NCI-H226 (cell line): ENCODE measurements at places on chromosomes 5 and 9.

- DNase-seq: no peak
These were observed 50.9 kb upstream of the RXRA start for GRCh38 chr9:134275375-134275774.

DNA sequence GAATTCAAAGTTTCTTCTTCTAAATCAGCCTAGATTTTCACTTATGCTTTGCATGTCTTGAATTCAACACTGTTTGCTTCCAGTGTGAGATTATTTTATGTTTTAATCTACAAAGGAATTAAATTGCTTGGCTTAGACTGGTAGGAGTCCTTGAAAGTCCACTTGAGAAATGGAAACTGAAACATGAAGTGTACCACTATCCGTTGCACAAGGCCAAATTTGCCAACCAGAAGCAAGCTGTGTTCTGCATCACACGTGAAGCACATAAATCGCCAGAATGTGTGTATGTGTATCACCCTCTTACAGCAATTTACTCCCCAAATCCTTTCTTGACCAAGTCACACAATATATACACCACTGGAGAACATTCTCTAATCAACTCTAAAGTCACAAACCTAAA is 10.3 kb downstream of the SEMA6A start:
- DNase-seq: no peak

GRCh38 chr5:80181618-80182211 is 74.1 kb downstream of the SERINC5 start:
- peak; percentile 54 for DNase-seq

DNA sequence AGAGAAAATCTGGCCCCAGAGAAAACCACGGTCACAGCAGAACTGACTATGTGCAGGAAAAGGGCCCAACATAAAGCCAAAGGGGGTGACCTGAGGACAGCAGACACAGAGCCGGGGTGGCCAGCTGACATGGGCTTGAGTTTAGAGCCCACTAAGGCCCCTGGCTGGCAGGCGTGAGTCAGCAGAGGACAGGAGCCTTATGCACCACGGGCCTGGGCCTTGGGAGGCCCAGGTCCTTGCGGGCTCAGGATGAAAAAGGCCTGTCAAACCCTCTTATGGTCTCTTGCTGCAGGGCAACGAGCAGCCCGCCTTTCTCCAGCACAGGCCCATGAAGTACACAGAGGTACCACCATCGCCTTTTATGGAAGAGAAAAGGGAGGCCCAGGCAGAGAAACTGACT is 19.7 kb downstream of the STK10 start:
- no peak for DNase-seq

DNA sequence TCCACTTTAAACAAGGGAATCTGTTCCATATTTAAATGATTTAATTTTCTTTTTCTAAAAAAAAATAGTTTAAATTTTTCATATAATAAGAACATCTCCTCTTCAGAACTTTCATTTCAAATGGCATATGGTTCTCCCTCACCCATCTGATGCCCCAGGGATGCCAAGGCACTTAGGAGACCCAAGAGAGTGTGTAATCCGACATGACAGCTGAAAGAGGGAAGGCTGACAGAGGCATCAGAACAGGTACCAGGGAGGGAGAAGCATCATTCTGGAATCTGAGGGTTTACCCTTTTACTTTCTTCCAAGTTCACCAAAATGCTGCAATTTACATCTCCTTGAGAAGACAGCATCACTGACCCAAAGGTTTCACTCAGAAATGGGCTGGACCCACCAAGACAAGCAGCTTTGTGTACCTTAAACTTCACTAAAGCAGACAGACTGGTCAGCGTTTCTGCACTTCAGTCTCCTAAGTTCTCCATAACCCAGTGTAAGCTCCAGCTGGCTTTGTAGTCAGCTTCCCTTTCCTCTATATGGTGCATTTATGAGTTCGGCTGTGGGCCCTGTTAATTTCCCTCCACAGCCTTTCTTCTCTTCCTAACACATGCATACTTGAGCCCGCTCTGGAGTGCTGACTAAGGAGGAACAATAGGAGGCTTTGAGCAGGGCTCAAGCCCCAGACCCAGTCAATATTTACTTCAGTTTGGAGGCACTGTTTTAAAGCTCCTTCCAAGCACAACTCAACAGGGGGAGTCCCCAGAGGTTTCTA is 17.7 kb downstream of the EFNA5 start:
- DNase-seq: no peak

DNA sequence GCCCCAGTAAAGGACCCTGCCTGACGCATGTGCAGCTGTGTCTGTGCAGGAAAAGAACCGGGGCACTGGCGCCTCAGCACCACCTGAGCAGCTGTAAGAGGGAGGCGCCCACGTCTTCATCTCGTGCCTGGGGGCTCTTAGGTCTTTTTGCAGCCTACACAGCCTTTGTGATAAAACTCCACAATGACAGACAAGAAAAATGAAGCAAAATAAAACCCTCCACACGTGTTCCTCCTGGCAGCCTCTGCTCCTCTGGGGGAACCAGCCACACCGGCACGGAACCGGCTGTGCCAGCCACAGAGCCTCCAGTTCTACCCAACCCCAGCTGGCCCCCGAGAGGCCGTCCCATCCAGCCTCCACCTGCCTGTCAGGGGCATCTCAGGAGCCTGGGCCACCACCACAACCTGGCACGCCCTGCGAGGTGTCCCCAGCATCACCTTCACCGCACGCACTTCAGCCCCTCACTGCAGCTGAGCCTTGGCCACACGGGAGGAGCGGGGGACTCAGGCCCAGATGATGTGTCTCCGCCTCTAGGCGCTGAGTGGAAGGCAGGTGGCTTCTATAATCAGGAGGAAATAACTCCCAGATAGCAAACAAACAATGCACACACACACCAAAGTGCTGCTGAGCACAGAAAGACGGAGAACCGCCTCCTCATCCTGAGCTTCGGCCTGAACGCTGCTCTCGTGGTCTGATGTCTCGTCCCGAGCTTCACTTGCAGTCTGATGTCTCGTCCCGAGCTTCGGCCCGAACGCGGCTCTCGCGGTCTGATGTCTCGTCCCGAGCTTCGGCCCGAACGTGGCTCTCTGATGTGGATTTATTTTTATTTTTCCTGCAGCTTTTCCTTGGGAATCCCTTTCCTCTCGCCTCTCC is 28.6 kb upstream of the NSMF start:
- no peak for DNase-seq

GRCh38 chr9:113933671-113934070 is 57.6 kb downstream of the ZNF618 start:
- no peak for DNase-seq

DNA sequence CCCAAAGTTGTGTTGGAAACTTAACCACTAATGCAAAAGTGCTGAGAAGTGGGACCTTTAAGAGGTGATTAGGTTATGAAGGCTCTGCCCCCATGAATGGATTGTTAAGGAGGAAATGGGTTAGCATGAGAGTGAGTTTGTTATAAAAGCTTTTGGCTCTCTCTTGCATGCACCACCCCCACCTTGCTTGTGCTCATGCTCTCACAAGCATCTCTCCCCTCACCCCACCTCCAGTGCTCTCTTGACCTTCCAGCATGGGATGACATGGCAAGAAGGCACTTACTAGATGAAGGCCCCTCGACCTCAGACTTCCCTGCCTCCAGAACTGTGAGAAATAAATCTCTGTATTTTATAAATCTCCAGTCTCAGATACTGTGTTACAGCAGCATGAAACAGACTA is 52.8 kb downstream of the RICTOR start:
- no peak for DNase-seq

DNA sequence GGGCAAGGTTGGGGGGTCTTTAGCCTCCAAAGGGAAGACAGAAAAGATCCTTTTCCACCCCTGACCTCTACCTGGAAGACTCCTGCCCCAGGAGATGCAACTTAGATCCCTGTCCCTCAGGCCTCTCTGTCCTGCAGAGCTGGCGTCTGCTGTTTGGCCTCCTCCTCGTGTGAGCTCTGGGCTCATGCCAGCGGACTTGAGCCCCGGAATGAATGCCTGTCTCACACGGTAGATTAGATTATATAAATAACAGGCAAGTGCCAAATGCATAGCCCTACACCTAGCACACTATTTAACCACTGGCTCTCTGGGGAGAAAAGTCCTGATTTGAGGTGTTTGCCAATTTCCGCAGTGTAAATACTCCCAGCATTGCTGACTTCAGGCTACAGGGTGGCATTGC is 1.4 kb upstream of the WNK2 start:
- no peak for DNase-seq

GRCh38 chr9:129489838-129490582 is 130.9 kb downstream of the C9orf50 start:
- DNase-seq: peak; percentile 82

DNA sequence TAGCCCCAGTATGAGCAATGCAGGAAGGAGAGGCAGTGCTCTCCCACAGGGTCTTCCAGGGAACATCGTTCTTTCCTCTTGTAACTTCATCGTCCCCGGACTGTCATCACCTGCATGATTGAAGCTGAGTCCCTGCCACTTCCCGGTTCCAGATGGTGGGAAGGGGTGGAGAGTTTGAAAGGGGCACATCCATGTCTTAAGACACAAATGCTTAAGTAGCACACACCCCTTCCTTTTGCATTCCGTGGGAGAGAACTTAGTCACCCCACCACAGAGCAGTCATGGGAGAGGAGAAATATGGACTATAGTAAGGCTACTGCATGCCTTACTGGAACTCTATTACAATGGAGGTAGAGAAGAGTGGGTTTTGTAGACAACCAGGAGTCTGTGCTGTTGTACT is 165.3 kb upstream of the GAS1 start:
- peak; percentile 22 for DNase-seq

- DNase-seq: no peak
These were observed 51.9 kb downstream of the PRRT1B start for GRCh38 chr9:131597246-131597645.

DNA sequence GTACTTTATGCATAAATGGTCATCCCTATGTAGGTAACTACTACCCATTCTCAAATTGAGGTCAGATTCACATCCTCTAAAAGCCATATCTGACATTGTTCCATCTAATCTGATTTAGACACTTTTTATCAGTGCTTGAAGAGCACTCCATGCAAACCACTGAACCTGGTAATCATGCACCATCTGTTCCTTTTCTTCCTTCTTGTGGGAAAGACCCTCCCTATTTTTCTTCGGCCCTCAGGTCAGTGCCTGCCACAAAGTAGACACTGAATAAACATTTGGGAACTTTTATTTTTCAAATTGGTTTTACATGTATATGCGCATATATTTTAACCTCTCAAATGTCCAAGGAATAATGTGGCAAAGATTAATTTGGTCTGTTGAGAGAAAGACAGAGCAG is 26.0 kb upstream of the PDE4D start:
- DNase-seq: no peak

DNA sequence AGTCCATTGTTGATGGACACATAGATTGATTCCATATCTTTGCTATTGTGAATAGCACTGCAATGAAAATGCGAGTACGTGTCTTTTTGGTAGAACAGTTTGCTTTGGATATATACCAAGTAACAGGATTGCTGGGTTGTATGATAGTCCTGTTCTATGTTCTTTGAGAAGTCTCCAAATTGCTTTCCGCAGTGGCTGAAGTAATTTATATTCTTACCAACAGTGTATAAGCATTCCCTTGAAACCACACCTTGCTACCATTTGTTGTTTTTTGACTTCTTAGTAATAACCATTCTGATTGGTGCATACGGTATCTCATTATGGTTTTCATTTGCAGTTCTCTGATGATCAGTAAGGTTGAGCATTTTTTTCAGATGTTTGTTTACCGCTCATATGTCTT is 792.9 kb downstream of the PTPRD start:
- no peak for DNase-seq

- DNase-seq: peak; percentile 43
These were observed 42.5 kb downstream of the RALGPS1 start for GRCh38 chr9:126956917-126957686.

DNA sequence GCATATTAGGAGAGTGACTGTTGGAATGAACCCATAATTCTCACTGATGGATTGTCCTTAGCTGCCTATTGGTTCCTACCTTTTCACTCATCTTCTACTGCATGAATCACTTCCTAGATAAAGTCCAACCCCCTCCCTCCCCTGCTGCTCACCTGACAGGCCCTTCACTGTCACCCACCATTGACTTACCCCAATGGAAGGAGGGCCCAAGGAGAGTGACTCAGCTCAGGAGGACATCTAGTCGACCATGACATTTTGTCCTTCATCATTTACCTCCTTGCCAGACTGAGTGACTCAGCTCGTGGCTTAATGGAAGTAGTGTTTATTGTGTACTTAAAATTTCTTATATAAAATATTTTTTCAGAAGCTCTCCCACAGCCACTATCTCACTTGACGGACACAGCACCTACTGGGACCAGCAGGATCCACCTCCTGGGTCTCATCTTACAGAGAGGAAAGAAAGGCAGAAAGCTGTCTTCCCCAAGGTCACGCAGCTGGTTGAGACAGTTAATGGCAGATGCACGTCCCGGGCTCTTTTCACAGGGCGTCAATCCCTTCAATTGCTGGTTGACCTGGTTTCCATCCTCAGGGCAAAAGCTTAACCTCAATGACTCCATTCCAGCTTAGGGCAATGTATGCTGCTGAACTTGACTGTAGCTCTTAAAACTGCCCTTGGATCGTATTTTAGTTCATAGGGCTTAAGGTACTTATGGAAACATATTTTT is 142.3 kb downstream of the MARCHF11 start:
- no peak for DNase-seq

- no peak for DNase-seq
These were observed 200.5 kb upstream of the POU5F2 start for GRCh38 chr5:93941897-93942296.
